ENCODE measurements at places on chromosomes 5 and 9.

DNA sequence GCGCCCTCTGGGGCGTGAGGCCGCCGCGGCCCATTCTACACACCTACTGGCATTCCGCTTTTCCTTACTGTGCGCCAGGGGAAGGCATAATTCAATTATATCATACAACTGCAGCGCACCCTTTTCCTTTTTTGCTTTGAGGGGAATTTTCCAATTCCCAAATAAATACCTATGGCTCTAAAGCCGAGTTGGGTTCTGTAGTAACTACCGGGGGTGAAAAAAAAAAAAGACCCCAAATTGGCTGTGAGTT lies 34.1 kb upstream of the NFIB start:
- no peak for DNase-seq

GRCh38 chr5:180792965-180793287 lies 9.7 kb downstream of the MGAT1 start:
- no peak for DNase-seq

DNA sequence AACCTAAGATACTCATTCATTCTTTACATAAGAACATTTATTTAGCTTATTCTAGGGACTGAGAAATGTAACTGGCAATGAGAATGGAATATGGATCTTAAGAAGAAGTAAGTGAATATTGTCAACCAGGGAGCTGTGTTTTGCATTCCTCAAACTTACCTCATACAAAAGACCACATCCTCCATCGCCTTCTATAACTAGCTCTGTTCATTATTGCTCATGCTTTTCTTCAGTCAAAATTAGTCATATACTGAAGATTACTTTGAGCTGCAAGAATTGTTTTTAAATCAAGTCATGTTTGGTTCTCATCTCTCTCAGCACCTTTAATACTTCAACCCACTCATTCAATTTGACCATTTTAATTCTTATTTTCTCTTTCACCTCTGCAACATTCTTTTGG lies 140.3 kb upstream of the RASA1 start:
- no peak for DNase-seq

GRCh38 chr9:36169166-36169565 lies at the start of gene CCIN:
TSS of gene CCIN (plus strand) at chr9:36169388. CDS start at chr9:36169503, 115 bp downstream.
- no peak for DNase-seq

DNA sequence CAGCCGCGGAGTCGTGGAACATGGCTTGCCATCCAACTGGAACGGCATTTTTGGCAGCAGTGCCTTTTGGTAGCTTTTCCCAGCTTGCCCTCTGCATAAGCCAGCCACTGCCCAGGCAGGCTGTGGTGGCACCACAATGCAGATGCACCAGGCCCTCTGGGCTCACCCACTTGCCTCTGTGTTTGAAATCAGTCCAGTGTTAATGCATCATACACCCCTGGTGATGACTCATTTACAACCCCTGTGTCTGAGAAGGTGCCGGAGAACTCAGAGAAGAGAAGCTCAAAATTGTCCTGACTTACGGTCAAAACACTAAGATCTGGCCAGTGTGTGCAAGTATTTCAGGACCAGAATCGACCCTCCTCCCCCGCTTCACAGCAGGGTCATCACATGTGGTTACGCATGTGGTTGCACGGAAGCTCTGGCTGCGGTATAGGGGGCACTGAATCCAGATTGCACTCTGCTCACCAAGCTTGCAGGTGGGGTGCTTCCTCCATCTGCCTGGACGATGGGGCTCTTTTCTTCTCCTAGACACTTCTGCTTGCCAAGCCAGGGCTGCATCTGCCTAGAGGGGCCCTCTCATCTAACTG lies 66.5 kb upstream of the SMIM15 start:
- no peak for DNase-seq

DNA sequence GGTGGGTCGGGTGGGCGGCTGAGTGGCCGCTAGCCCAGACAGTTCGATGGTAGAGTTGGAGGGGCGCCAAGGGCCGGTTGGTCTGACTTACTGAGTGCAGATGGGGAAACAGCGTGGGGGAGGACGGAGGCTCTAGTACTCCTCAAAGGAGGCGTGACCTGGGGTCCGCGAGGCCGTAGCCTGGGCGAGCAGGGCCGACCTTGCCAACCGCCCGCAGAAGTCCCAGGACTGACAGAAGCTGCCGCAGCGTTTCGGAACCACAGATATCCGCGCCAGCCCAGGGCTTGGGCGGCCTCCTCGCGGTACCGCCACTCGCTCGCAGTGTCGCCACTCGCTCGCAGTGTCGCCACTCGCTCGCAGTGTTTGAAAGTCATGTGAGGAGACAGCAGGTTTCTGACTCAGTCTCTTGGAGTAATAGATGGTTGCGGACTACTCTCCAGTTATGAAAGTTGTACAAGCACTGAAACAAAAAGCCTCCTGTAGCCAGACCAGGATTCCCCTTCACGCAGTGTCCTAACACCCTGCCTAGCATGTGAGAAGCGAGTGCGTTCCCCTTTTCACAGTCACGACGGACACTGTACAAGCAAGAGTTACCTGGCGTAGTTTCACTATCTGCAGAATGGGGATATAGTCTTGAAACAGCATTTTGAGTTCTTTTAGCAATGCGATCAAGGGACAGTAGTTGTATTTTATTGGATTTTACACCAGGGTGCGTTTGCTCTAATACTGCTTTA lies 674 bp downstream of the TMEM38B start:
- peak; percentile 53 for DNase-seq

- DNase-seq: no peak
Observed at GRCh38 chr5:157047898-157048297, 11.0 kb downstream of the HAVCR1 start.

- no peak for DNase-seq
Observed at GRCh38 chr5:160675988-160676387, 176.0 kb downstream of the ATP10B start.

- DNase-seq: no peak
Observed at GRCh38 chr5:156529892-156530291, 202.9 kb downstream of the SGCD start.

GRCh38 chr5:1484730-1485578 lies 38.8 kb downstream of the LPCAT1 start:
- DNase-seq: no peak

- DNase-seq: no peak
Observed at GRCh38 chr5:113142186-113142585, 165.6 kb downstream of the DCP2 start.

DNA sequence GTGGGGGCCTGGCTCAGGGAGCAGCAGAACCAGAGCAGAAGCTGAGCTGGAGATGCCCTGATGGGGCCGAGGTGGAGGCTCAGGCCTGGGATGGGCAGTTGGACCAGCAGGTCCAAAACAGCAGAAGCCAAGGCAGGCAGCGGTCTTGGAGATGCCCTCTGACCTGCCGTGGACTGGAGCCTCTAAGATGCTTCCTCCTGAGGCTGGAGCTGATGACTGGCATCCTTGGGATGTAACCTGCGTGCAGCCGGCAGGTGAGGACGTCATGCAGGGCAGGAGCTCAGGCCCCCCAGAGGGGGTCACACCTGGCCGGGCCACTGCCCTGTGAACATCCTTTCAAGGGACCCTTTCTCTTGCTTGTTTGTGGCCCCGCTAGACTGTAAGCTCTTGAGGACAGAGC lies 162.0 kb downstream of the RGS3 start:
- no peak for DNase-seq

DNA sequence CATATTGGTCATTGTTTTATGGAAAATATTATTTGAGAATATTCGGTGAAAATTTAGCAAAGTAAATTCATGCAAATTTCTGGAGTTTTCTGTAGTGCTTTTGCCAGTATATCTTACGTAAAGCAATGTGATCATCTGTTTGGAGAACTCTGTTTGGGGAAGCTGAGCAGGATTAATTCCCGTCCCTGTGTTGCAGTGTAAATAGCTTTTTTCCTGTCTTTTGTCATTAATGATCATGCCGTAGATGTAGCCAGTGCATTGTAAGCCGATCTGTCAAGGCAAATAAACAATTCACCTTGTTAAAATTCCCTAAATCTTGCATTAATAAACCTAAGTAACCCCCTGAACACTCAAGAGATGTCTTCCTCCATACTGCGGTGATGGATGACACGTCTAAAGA lies 39.2 kb downstream of the PPIC start:
- no peak for DNase-seq

DNA sequence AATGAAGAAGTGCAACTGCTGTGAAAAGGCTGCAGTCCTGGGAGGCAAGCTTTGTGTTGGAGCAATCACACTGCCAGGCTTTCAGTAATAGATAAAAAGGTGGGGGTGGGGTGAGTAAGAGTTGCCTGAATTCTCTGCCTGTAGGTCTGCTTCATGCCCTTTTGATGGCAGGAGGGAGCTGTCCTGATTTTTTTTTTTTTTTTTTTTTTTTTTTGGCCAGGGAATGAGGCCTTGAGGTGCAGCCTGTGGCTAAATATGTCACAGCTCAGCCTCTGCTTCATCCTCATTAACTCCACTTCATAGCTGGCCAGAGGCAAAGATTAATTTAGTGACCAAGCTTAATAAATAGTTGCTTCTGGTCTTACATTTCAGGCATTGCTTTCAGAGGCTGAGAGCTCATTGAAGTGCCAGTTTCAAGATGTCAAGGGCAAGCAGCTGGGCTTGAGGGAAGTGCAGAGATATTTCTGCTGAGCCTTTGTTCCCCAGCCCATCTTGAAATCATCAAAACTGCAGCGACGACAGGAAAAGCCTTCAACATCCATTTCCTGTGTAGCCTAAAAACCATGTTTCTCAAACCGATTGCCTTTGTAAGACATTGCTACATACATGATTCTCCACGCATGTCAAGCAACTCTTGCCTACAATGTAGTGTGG lies 134.7 kb downstream of the MACIR start:
- no peak for DNase-seq

GRCh38 chr5:31855134-31856040 lies 216.5 kb downstream of the PDZD2 start:
- no peak for DNase-seq

DNA sequence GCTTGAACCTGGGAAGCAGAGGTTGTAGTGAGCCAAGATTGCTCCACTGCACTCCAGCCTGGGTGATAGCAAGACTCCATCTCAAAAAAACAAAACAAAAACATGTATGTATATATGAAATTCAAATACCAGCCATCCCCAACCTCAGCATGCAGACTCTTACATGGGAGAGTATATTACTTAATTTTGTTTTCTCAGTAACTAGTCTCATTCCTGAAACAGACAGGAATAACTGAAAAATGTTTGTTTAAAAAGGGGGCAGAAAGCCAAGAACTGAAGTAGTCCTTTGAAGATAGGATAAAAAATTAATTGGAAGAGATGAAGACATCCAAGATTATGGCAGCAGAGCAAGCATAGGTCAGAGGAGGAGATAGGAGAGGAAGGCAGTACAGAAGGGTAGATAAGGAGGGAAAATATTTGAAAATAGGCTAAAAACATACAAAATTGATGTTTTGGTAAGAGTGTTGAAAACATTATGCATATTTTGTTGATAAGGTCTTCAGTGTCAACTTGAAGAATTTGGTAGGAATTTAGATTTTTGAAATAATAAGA lies 309.9 kb downstream of the MAT2B start:
- DNase-seq: no peak

DNA sequence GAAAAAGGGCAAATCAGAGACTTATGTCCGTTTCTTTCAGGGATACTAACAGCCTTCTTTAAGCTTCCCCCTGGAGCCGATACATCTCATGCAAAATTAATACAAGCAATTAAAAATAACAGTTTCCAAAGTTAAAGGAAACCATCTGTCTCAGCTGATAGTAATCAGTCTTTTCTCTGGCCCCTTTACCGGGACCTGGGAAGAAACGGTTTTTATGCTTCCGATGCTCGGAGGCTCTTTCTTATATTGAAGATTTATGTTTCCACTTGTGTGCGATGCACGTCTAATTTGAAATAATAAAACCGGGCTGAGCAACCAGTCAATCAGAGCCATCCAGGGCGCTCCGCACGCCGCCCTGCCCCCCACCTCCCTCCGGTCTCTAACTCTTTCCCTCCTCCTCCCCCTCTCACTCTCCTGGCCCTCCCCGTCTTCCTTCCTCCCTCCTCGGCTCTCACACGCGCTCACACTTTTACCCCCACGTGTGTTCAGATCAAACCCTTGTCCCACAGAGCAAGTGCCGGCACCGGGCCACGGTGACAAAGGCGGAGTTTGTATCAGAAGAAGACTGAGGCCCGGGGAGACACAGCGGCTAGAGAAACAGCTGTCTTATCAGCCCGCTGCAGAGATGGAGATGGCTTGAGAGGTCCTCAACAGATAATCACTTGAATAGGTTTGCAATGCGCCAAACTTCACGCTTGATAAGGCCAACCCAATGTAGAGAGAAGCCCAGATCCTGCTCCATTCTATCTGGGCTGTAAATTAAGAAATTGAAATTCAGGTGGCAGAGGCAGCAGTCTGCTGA lies 5.1 kb upstream of the ELAVL2 start:
- DNase-seq: no peak

- no peak for DNase-seq
Observed at GRCh38 chr5:54874337-54875021, 110.9 kb downstream of the ESM1 start.

DNA sequence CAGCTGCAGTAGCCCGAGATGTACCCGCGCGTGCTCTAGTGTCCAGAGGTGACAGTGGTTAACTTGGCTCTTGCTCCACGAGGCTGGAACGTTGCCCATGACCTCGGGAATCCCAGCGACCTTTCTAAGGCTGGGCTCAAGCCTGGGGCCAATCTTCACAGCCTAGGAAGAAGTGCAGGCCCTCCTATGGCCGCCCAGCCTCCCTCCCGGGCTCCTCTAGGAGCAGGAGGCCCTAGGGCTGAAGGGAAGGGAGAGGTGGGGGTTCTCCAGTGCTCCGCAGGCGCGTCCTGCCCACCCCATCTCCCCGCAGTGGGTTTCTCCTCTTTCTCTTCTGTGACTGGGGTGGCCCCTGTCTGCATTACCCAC lies 13.3 kb downstream of the NR2F1 start:
- no peak for DNase-seq

- DNase-seq: no peak
Observed at GRCh38 chr5:150402901-150403342, 9.8 kb downstream of the CD74 start.

- DNase-seq: peak; percentile 52
Observed at GRCh38 chr5:177607452-177608192, 7.7 kb downstream of the B4GALT7 start.

DNA sequence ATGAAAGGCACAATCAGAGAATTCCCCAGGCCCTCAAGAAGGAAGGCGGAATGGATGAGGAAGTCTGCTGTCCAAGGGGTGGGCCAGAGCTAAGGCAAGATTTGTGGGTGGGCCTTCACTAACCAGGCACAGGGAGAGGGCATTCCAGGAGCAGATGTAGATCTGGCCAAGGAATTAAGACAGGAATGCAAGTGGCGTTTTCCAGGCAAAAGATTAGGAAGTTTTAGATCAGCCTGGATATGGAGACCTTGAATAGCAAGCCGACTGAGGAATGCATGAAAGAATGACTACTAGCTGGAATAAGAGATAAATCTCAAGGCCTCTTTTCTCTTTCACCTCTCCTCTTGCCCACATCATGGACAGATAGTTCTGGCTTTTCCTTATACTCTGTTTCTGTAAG lies 68.5 kb downstream of the GHR start:
- DNase-seq: no peak

DNA sequence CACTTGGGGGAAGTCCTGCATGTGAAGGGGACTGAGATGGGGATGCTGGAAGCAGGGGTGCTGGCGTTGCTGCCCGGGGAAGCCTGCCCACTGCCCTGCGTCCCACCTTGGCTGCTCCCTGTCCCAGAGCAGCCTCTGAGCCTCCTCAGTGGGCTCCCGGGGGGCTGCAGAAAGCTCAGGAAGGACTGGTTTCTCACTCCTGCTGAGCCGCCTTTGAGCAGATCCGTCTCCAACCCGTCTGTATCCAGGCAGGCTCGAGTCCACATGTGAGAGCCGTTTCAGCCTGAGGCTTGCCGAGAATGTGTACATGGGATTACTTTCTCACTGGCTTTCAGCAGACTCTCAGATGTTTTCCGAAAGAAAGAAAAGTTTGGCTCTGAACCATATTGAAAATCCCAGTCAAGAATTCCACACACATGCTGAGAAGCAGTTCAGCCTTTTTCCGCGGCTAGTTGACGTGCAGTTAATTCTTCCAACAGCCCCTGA lies 95.3 kb upstream of the COL5A1 start:
- DNase-seq: no peak

GRCh38 chr9:98657897-98658296 lies 50.8 kb downstream of the GABBR2 start:
- no peak for DNase-seq
